Activated CD4-positive, alpha-beta T cell treated with anti-CD3 and anti-CD28 coated beads for 24 hours (primary cell): ENCODE measurements at places on chromosomes 1 and 21.

GRCh38 chr1:59438058-59438560 is 141.2 kb downstream of the FGGY start:
- DNase-seq, result no peak

- no peak for DNase-seq
Observed at GRCh38 chr1:4653796-4654725, at the start of gene AJAP1. Gene AJAP1, plus strand, starts transcription at chr1:4654609. Its CDS starts 817 bp downstream, at chr1:4655426.

DNA sequence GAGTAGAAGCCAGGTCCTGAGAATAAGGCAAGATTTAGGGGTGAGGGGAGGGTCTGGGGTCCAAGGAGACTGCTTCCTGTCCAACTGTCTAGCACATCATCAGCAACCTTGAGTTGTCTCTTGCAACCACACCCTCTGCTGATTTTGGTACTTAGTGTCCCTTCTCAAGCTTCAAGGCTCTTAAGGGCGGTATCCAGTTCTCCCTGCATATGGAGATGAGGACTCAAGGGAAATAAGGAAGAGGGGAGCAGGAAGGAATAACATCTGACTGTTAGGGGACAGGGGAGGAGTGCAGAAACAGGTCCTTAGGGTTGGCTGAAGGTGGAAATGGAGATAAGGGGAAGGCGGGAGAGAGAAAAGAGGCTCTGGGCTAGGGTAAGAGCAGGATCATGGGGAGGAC is 12.3 kb downstream of the MYOG start:
- no peak for DNase-seq

DNA sequence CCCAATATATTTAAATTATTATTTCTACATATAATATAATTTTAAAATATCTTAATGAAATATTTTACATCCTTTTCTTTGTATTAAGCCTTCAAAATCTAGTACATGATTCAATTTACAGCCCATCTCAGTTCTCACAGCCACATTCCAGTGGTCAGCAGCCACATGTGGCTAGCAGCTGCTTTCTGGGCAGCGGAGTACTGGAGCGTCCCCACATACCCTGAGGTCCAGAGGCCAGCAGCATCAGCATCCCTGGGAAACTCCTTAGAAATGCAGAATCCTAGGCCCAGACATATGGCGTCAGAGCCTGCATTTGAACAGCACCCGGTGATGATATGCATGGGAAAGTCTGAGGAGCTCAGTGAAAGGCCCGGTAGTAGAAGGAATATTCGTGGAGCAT is 8.6 kb upstream of the LHX4 start:
- DNase-seq, result no peak

DNA sequence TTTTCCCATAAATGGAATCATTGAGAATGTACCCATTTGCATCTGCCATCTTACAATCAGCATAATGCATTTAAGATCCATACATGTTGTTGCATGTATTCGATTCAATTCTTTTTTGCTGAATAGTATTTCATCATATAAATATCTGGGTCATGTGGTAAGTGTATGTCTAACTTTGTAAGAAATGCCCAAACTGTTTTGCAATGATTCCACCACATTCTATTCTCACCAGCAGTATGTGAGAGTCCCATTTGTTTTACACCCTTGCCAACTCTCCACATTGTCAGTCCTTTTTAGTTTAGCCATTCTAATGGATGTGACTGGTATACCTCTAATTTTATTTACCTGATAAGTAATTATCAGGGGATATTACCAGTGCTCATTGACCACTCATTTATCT is 115.8 kb upstream of the PBX1 start:
- no peak for DNase-seq

DNA sequence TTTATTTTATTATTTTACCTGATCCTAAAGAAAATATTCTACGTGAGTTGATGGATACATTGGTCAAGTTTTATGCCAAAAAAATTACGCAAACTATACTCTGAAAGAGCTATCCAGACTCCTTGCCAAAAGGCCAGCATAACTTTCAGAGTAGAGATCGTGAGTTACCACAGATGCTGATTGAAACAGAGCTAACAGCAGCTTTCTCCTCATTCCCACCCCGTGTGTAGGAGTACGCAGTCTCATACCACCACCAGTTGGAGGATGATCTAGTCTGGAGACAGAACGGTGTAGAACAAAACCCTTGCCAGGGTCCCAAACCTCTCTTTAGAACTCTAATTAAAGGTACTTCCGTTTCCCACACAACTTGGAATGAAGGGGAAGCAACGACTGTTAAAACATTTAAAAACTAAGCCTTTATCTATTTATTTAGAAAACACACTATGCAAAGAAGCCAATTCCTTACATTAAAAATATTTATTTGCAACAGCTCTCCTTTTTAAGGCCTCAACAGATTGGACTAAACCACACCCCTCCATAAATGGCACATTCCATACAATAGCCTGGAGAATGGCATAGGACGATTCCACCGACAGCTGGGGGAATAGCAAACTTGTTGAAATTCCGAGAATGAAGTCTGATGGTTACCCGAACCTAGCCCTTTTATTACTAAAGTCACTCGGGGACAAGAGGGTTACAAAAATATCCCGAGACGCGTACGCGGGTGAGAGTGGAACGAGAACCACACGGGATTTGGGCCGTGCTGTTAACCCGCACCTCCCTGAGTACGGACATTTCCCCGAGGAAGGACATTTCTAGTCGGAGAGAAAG is 1.4 kb downstream of the NUCKS1 start:
- no peak for DNase-seq

DNA sequence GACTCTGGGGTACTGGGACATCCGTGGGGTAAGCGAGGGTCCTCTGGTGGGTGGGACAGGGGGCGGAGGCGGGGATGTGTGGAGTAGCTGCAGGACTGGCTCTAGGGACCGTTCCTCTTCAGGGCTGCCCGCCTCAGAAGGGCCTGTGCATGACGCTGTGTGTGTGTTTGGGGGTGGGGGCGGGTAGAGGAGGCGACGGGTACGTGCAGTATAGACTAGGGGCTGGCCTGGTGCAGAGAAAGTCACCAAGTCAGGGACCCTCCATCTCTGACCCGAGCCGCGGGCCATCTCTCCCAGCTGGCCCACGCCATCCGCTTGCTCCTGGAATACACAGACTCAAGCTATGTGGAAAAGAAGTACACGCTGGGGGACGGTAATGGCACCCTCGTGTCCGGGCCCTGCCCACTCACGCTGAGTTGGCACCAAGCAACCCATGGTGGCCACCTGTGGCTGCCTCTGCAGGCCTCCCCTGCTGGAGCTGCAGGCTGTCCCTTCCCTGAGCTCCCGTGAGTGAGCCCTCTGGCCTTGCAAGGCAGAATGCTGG is 342 bp downstream of the GSTM5 start:
- DNase-seq, result no peak

DNA sequence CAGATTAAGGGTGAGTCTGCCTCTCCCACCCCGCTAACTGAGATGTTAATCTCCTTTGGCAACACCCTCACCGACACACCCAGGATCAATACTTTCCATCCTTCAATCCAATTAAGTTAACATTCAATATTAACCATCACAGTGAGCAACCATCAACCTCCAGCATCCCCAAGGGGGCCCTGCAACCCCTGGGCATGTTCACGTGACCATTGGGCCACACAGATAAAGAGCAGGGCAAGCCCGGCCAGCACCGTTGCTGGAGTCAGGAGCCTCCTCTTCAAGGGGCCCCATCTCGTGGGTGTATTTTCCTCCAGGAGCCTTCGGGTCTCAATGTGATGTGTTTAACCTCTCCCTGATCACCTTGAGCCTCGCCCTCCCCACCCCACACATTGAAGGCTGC is 8.0 kb upstream of the GPR157 start:
- DNase-seq, result no peak

DNA sequence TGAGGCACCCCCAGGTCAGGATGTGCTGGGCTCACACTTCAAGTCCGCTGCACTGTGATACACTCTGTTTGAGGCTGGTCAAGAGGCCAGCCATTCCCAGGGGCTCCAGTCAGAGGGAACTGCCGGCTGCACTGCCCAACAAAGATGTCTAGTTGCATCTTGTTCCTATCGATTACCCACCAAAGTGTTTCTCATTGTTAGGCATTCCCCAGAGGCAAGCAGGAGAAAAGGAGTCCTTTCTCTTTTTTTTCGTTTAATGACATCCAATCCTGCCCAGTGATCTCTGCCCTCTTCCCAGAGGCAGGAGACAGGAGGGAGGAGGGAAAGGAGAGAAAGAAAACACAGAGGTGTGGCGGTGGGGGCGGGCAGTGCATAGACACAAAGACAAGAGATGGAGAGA is 150.4 kb downstream of the OMA1 start:
- no peak for DNase-seq

GRCh38 chr1:154148807-154149206 is 6.1 kb downstream of the NUP210L start:
- DNase-seq, result no peak

- no peak for DNase-seq
Observed at GRCh38 chr1:6470132-6471085, 4.4 kb upstream of the TNFRSF25 start.

DNA sequence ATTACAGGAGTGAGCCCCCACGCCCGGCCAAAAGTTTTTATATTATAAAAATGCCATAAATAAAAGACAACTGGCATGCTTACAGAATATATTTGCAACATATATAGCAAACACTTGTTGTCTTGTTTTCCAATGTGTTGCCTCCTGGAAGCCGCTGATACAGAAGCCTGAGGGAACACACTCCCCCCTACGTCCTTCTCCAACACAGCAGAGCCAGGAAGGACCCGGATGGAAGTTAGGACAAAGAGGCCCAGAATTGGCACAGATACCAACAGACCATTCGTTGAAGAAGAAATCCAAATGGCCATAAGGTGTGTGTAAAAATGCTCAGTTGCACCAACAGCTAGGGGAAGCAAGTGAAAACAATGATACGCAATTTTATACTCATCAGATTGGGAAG is 1.3 kb upstream of the PLA2G5 start:
- DNase-seq, result no peak

GRCh38 chr21:37119421-37120218 is 46.6 kb downstream of the TTC3 start:
- no peak for DNase-seq

DNA sequence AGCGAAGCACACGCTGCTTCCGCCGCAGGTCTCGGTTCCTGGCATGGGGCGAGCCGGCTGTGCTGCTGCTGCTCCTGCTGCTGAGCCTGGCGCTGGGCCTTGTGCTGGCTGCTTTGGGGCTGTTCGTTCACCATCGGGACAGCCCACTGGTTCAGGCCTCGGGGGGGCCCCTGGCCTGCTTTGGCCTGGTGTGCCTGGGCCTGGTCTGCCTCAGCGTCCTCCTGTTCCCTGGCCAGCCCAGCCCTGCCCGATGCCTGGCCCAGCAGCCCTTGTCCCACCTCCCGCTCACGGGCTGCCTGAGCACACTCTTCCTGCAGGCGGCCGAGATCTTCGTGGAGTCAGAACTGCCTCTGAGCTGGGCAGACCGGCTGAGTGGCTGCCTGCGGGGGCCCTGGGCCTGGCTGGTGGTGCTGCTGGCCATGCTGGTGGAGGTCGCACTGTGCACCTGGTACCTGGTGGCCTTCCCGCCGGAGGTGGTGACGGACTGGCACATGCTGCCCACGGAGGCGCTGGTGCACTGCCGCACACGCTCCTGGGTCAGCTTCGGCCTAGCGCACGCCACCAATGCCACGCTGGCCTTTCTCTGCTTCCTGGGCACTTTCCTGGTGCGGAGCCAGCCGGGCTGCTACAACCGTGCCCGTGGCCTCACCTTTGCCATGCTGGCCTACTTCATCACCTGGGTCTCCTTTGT is 2.6 kb downstream of the TAS1R3 start:
- no peak for DNase-seq

- no peak for DNase-seq
Observed at GRCh38 chr21:42058631-42059111, 12.4 kb upstream of the UMODL1 start.

DNA sequence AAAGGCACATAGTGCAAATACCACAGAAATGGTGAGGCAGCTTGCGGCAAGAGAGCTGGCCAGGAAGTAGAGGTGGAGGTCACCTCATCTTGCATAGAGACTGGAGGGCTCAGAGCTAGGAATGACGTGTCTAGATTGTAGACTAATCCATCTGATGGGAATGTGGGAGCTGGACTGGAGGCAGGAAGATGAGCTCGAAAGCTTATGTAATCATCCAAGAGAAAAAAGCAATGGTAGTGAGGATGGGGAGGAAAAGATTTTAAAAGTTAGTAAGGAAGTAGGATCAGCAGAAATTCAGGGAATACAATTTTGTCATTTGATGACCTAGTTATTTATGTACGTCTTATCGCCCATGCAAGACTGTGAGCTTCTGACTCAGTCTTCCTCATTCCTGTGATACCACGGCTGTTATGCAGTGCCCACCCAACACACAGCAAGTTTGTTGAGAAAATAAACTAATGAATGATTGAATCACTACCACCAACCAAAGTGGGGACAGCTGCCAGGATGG is 123.9 kb downstream of the RRAGC start:
- DNase-seq, result no peak

- no peak for DNase-seq
Observed at GRCh38 chr1:68213843-68214242, 18.5 kb downstream of the WLS start.

- peak; percentile 78 for DNase-seq
Observed at GRCh38 chr1:234499119-234499942, 20.4 kb upstream of the TARBP1 start.

- no peak for DNase-seq
Observed at GRCh38 chr1:99503276-99503747, 142.6 kb upstream of the PALMD start.

DNA sequence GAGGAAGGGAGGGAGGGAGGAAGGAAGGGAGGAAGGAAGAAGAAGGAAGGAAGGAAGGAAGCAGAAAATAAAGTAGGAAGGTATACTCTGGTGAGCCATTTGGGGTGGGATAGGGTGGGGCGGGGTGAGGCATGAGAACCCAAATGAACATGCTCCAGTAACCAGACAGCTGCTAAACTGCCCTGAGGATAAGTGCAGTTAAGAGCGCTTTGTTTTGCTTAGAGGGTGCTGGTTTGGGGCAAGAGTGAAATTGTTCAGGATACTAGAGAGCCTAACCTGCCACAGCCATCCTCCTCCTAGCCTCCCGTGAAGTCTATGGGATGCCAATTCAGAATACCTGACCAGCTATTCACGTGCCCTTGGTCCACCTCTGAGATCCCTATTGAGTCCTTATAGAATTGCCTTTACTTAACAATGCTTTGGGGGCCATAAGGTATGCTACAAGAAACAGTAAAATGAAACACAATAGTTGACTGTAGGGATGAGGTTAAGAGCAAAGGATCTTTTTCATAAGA is 59.0 kb upstream of the ATF3 start:
- no peak for DNase-seq

DNA sequence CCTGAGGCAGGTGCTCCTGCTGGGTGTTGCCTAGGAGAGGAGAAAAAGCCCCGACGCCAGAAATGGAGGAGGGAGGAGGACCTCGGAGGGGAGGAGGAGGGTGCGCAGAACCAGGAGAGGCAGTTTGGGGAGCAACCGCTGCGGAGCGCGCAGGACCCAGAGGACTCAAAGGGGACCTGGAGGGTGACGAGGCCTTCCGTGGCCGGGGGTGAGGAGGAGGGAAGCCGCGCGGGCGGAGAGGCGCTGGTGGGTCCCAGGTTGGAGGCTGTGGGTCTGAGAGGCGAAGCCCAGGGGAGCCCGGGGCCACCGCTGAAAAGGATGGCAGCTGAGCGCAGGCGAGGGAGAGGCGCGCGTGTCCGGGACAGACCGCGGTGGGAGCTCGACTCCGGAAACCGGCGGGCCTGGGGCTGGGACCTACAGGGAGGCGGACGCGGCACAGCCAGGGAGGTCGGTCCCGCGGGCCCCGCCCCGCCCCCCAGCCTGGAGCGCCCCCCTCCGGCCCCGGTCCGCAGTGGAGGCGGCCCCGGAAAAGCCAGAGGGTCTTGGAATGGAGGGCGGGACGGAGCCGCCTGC is 15.1 kb downstream of the RNF223 start:
- DNase-seq, result peak; percentile 25

- no peak for DNase-seq
Observed at GRCh38 chr1:154802982-154803920, 66.8 kb downstream of the KCNN3 start.
